Activated naive CD8-positive, alpha-beta T cell treated with anti-CD3 and anti-CD28 coated beads for 36 hours (primary cell): ENCODE measurements at places on chromosomes 5 and 9.

DNA sequence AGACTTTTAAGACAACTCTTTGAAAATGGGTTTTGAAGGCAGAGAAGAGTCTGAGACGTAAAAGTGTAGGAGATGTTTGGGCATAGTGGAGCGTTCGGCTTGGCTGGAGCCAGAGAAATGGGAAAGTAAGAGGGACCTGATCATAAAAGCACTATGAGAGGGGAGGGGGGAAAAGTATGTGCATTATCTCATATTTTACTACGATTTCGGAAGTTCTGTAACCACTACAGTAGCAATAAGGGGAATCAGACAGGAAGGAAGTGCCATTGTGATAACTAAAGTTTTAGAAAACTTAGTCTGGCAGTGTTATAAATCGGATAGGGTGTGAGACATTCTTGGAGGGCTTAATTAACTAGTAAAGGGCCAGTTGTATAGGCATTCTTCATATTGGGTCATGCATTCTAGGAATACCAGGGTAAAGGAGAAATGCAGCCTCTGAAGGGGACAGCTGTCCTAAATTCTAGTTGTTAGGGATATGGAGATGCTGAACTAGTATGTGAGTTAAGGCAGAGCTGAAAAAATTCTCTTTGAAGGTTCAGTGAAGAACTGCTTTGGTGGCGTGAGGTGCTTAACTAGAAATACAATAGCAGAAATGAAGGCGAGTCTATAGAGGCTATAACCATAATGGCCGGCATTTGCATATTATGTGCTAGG lies 83.8 kb upstream of the FREM1 start:
- no peak for DNase-seq

DNA sequence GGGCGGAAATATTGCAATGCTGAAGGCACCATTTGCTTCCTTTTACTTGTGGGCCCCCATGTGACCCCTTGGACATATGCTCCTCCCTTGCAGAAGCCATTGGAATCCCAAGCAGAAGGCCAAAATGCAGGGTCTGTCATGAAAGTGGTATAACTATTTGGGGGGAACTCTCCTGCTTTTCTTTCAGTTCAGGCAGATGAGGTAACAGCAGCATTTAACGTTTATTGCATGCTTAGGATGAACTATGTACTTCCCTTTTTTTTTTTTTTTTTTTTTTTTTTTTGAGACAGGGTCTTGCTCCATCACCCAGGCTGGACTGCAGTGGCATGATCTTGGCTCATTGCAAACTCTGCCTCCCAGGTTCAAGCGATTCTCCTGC lies 7.8 kb downstream of the FOXI1 start:
- no peak for DNase-seq

- no peak for DNase-seq
These were observed 94.8 kb upstream of the SMARCA2 start for GRCh38 chr9:1920386-1920785.

DNA sequence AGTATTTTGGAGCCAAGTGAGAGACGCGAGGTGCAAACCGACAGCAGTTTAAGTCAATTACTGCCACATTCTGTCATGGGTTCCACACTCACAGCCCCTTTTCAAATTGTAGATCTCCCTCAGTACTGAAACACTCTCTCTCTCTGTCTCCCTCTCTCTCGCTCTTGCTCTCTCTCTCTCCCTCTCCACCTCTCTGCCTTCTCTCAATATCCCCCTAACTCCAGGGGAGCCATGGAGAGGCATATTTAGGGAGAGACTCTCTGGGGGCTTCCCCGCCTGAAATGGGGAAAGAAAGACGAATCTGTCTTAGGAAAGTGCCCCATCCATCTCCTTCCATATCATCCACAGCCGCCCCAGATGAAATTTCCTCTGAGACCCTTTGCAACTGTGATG lies 1.6 kb downstream of the BRINP1 start:
- DNase-seq, result no peak

DNA sequence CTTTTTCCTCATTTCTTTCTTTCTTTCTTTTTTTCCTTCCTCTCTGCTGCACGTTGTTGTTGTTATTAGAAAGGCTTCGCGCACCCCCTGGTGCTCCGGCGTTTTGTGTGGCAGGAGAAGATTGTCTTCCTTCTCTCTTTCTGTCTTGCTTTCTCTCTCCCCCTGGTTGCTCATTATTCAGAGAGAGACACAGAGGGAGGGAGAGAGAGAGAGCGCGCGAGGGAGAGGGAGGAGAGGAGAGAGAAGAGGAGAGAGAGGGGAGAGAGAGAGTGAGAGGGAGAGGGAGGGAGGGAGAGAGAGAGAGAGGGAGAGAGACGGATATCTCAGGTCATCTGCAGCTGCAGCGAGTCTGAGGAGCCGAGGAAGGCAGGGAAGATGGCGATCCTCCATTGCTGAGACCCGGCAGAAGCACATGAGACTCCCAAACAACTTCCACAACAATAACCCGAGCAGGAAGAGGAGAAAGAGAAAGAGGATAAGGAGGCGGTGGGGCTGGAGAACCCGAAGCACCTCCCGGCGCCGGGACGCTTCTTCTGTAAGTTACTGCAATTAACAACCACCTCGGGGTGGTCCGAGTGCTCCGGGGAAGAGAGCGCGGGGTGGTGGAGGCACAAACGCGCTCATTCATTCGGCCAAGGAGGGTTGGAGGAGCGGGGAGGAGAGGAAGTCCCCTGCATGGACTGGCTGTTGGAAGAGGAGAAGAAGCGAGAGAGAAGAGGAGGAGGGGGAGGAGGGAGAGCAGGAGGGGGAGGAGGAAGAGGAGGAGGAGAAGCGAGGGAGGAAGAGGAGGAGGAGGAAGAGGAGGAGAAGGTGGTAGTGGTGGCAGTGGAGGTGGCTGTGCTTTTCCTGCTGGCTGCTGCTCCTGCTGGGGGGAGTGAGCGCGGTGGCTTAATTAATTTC lies at the start of gene ZNF462:
Gene ZNF462, plus strand, starts transcription at position 346 of the 900 bp plus-strand sequence. CDS start 60,218 bp downstream, outside the sequence.
- DNase-seq, result no peak

DNA sequence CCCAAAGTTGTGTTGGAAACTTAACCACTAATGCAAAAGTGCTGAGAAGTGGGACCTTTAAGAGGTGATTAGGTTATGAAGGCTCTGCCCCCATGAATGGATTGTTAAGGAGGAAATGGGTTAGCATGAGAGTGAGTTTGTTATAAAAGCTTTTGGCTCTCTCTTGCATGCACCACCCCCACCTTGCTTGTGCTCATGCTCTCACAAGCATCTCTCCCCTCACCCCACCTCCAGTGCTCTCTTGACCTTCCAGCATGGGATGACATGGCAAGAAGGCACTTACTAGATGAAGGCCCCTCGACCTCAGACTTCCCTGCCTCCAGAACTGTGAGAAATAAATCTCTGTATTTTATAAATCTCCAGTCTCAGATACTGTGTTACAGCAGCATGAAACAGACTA lies 52.8 kb downstream of the RICTOR start:
- DNase-seq, result no peak
